NCI-H2171 treated with DMSO at 0.1 percent for 48 hours (cell line): ENCODE measurements at places on chromosomes 6 and 20.

DNA sequence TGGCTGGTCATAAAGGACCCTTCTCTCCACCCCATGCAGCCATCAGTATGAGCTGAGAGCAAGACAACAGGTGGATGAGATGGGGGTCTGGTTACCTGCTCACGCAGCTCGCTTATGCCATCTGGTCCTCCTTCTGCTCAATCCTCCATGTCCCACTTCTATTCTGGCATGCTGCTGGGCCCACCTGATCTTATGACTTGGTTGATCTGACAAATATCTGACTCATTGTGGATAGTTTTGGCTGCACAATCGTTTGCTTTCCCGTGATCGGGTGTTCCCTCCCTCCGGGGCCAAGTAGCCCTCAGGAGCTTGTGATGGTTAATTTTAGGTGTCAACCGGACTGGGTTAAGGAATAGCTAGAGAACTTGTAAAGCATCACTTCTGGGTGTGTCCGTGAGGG, 26.6 kb upstream of the ELMO2 start:
- DNase-seq = peak; percentile 99

- no peak for DNase-seq
Measured at GRCh38 chr6:3214898-3215297, 12.6 kb downstream of the TUBB2B start.

- no peak for DNase-seq
Measured at GRCh38 chr6:11222385-11223277, 9.8 kb downstream of the NEDD9 start.

GRCh38 chr6:112062966-112063365, 9.1 kb downstream of the CCN6 start:
- no peak for DNase-seq

DNA sequence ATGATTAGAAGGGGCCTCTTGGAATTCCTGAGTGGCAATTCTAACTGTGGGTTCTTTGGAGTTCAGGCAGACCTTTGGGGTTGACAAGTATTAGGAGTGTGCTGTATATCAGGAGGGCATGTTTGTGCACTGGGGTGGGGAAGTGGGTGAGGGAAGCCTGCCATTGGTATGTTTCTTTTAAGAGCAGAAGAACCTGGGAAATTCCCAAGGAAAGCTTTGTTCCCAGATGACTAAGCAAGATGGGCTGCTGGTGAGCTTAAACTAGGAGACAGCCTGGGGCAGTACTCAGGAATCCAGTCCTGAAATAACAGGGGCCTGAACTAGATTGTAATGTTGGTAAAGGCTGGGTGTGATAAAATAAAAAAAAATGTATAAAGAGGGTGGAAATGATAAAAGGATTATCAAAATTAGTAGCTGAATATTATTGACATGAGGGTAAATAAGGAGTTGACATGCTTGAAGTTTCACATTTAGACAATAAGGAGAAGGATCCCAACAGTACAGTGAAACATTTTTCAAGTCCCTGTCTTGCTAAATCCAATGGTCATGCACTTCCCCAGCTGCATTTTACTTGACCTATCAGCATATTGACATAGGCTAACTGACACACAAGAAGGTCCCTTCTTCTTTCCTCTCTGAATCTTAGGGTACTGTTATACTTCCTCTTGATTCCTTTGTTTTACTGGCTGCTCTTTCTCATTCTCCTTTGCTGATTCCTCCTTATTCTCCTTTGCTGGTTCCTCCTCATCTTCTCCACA, 18.4 kb upstream of the IFNGR1 start:
- DNase-seq = no peak

DNA sequence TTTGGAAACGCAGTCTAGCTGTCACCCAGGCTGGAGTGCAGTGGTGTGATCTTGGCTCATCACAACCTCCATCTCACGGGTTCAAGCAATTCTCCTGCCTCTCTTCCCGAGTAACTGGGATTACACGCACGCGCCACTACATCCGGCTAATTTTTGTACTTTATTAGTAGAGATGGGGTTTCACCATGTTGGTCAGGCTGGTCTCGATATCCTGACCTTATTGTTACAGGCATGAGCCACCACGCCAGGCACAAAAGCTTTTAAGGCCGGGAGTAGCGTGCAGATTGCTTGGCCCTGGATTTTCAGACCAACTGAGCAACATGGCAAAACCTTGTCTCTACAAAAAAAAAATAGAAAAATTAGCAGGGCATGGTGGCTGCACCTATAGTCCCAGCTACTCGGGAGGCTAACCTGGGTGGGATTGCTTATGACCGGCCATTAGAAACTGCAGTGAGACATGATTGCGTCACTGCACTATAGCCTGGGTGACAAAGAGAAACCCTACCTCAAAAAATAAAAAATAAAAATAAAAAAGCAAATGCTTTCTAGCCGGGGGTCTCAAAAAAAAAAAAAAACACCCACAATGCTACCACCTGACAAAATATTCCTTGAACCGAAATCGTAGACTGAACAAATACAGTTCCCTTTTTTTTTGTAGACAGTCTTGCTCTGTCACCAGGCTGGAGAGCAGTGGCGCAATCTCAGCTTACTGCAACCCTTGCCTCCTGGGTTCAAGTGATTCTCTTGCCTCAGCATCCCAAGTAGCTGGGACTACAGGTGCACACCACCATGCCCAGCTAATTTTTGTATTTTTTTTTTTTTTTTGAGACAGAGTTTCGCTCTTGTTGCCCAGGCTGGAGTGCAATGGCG, 15.0 kb downstream of the RBM39 start:
- no peak for DNase-seq

DNA sequence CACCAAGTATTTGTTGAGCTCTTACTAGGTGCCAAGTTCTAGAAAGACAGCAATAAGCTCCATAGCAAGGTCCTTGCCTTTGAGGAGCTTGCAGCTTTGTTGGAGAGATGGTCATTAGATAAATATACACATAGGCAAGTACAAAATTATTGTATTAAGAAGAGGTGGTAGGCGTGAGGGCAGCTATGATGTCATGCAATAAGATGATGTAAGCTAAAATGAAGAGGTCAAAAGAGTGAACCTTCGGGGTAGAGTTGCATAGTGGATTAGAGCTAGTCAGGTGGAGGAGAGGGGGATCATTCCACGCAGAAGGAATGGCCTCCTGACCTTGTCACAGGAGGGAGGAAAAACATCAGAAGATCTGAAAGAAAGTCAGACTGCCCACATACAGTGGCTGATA, 141.9 kb upstream of the PCSK2 start:
- DNase-seq = no peak
